ENCODE measurements at places on chromosomes 1 and 21.

DNA sequence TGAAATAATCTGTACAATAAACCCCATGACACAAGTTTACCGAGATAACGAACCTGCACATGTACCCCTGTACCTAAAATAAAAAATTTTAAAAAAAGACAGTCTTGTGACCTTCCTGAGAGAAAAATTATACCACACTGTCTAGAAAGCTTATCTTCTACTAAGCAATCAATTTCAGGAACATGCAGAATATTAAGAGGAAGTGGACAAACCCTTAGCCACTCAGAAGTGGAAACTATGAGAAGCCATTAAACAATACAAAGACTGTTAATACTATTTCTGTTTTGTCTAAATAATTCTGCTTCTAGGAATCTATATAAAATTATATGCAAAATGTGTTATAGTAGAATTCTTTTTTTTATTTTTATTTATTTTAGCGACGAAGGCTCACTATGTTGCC, 93.9 kb downstream of the ADAMTS1 start:
- DNase-seq = no peak

DNA sequence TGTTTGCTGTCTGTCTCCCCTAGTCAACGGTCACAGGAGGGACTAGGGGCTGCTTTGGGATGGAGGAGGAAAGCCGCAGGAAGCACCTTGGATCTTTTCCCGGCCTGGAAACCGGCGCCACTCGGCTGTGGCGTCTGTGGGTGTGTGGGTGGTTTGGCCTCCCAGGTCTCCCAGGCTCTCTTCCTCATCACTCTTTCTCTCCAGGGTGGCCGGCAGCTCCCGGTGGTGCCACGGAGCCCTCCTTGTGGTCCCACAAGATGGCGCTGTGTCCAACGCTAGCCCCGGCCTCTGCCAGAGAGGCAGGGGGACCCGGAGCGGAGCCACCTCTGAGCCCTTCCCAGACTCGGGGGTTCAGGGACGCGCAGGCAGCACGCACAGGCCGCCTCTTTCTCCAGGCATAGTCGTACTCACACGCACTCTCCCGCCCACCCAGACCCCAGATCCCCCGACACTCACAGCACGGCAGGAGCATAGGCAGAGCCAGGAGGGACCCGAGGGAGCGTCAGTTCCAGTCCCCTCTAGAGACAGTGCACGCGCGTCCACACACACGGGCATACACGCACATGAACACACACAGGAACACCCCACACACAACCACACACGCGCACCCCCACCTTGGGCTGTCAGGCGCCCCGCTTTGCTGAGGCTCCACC, 31.2 kb downstream of the CDCP2 start:
- peak; percentile 43 for DNase-seq

- no peak for DNase-seq
Measured at GRCh38 chr1:246128494-246129069, 378.5 kb downstream of the SMYD3 start.

DNA sequence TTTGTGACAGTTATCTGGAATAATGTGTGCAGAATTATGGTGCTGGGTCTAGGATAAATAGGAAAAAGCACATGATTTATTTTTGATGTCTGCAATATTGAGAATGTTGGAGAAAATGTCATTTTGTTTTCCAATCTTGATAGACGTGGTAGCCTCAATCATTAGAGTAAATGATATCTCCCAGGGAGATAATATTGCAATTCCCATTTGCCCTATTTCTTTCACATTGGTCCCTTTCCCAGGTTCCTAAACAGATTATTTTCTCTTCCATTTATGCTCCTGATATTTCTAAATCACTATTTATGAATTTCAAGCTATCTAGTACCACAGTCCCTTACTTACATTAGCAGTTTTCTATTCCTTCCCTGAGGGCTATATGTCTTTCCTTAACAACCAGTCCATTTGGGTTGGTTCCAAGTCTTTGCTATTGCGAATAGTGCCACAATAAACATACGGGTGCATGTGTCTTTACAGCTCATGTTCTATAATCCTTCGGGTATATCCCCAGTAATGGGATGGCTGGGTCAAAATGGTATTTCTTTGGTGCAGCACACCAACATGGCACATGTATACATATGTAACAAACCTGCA, 447.3 kb downstream of the PLA2G4A start:
- DNase-seq = no peak

Measured in bronchial epithelial cell (primary cell).